ENCODE measurements at places on chromosomes 2 and 18.

DNA sequence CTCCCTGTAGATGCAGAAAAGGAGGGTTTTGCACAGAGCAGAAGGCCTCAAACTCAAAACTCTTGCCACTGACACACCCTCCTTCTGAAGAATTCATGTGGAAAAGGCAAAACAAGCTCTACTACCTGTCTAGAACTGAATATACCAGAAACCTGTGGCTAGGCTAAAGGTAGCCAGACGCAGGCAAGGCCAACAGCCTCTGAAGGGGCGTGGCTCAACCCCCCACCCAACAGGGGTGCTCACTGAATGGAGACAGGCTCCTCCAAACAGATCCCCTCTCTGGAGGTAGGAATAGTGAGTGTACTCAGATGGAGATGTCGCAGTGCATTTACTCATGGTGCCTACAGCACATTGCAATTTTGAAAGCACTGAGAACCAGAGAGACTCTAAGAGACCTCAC lies 3.0 kb upstream of the STK17B start:
- DNase-seq, result no peak

DNA sequence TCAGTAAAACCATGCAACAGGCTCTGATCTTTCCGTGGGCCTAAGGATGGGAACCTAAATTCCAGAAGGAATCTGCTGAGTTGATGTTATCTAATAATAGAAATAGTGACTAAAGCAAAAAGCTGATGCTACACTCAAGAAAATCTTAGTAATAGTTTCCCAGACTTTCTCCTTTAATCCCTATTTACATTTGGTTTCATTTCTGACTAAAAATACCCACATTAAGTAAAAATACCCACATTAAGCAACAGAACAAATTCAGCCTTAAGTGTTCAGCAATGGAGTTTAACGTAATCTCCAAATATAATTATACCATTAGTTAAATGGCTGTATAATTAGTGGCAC lies 50.3 kb downstream of the CCBE1 start:
- no peak for DNase-seq

DNA sequence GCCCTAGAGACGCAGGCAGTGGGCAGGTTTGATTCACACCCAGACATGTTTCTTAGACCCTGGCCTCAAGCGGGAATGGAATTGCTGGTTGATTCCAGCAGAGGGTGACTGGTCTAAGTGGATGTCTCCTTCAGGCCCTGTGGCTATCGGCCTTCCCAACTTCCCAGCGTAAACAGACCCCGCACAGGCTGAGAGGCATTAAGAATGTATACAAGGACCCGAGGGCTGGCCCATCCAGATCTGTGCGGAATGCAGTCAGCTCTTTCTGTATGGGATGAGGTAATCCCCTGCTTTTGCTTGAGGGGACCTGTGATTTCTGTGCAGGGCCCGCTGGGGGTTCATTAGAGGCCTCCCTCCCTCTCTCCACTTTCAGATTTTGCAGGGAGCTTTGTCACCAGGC lies 6.5 kb downstream of the ACKR3 start:
- DNase-seq, result no peak

- DNase-seq, result no peak
Measured at GRCh38 chr18:49013961-49014604, 63.3 kb upstream of the SMAD7 start.

DNA sequence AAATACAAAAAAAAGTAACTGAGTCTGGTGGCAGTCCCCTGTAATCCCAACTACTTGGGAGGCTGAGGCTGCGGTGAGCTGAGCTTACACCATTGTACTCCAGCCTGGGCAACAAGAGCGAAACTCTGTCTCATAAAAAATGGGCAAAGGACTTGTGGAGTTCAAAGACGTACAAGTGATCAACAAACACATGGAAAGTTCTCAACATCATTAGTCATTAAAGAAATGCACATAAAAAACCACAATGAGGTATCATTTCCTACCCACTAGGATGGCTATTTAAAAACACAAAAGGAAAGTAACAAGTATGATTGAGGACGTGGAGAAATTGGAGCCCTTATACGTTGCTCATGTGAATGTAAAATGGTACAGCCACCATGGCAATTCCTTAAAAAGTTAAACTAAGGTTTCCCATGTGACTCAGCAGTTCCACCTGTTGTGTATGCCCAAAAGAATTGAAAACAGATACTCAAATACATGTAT lies 52.3 kb downstream of the RAB10 start:
- DNase-seq, result peak; percentile 78

DNA sequence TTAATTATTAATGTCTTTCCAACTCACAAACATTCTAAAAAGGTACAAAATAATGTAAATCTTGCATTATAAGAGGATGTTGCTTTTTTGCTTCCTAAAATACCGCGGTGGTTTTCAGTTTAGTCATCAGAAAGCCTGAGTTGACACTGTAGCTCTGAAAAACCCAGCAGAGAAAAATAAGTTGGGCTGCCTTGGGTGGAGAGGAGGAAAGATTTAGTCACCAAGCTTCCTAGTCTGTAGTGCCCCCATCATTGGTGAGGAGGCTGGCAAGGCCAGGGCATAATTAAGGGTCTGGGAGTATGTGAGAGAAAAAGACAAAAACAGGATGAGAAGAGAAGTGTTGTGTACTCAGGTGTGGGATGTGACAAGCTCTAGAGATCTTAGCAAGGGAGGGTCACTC lies 5.7 kb downstream of the PTPRM start:
- no peak for DNase-seq

GRCh38 chr18:27871726-27872125 lies 305.2 kb downstream of the CDH2 start:
- no peak for DNase-seq

- no peak for DNase-seq
Measured at GRCh38 chr2:112600634-112601033, 16.2 kb downstream of the CHCHD5 start.

- DNase-seq, result no peak
Measured at GRCh38 chr2:113068249-113068648, 479 bp downstream of the IL1F10 start.

DNA sequence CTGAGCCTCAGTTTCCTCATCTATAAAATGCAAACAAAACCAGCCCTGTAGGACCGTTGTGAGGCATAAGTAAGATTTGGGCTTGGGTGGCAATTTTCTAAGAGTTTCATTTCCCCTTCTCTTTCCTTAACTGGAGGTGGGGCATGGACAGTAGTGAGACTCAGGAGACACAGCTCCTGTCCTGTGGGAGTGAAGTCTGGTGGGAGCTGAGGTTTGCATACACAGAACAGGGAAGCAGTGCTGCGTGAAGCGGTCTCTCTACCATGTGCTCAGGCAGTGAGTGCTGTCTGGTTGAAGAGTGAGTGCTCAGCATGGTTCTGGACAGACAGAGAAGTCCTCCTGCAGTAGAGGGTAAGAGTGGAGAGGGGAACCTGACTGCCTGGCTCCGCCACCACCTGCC lies 62.3 kb upstream of the MCFD2 start:
- no peak for DNase-seq

GRCh38 chr2:31736695-31737454 lies 156.1 kb upstream of the SRD5A2 start:
- peak; percentile 14 for DNase-seq

GRCh38 chr2:236160366-236161081 lies 7.7 kb downstream of the GBX2 start:
- no peak for DNase-seq

GRCh38 chr2:222490131-222490530 lies 65.8 kb downstream of the SGPP2 start:
- no peak for DNase-seq
